ENCODE measurements at places on chromosomes 16 and 17.

- no peak for DNase-seq
Observed at GRCh38 chr17:40433551-40434415, 9.5 kb upstream of the IGFBP4 start.

DNA sequence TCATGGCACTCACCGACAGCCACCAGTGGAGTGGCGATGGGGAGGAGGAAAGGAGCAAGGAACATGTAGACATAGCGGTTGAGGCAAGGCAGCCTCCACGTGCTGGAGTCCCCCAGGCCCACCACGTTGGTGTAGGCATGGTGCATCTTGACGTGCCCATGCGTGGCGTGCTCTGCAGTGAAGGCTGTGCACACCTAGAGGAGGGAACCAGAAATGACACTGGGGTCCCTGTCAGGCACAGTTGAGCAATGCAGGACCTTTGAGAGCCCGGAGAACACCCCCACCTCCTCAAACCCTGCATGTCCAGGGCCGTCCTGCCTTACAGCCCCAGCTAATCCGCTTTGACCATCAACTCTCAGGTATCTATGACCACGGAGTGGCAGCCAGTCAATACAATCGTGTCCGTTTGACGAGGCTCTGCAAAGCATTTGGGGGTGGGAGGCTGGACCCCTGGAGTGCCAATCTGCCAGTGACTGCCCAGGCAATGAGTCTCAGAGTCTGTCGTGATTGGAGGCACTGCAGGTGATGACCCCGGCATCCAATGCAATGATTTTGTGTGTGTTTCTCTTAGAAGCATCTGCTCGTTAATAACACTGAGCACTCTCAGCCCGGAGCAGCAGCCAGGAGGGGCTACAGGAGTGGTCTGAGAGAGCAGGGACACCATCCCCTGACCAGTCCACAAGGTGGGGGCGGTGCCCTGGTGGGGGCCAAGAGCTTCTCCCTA, 9.9 kb upstream of the FDXR start:
- DNase-seq: no peak

- DNase-seq: peak; percentile 85
Observed at GRCh38 chr17:40362696-40363110, 1.8 kb downstream of the GJD3 start.

DNA sequence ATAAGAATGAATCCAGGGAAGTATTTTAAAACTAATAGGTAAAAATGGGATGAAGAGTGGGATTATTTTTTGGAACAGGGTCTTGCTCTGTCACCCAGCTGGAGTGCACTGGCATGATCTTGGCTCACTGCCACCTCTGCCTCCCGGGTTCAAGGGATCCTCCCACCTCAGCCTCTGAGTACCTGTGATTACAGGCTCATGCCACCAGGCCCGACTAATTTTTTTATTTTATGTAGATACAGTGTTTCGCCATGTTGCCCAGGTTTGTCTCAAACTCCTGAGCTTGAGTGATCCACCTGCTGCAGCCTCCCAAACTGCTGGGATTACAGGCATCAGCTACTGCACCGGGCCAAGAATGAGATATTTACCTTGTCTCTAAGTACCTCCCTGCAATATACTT, 22.1 kb downstream of the NSMCE1 start:
- DNase-seq: no peak

- no peak for DNase-seq
Observed at GRCh38 chr17:37327341-37328090, 48.3 kb upstream of the C17orf78 start.

- DNase-seq: no peak
Observed at GRCh38 chr16:84677849-84678248, 22.0 kb upstream of the USP10 start.

- no peak for DNase-seq
Observed at GRCh38 chr17:10741416-10742135, 11.8 kb upstream of the TMEM220 start.

DNA sequence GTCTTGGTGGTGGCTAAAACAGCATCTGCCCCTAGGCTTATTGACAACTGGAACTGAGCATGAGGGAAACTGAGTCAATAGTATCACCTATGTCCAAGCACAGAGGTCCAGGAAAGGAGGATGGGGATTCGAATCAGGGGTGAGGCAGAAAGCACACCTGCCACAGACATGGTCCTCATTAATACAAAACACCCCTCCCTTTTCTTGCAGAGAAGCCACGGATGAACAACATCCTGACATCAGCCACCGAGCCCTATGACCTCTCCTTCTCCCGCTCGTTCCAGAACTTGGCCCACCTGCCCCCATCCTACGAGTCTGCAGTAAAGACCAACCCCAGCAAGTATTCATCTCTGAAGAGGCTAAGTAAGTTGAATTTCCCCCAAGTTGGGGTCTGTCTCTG, 42.7 kb upstream of the DNAH9 start:
- no peak for DNase-seq

GRCh38 chr16:35173295-35173694, 1713.9 kb downstream of the TP53TG3F start:
- DNase-seq: no peak

- DNase-seq: no peak
Observed at GRCh38 chr16:76883076-76883475, 307.9 kb upstream of the MON1B start.

All from suppressor macrophage treated with lipopolysaccharide for 4 hours (primary cell).